ENCODE measurements at places on chromosomes 7 and 10.

GRCh38 chr10:12480440-12480839, 131.1 kb downstream of the CAMK1D start:
- no peak for DNase-seq

GRCh38 chr7:129845972-129846327, 106.8 kb downstream of the UBE2H start:
- DNase-seq = no peak

DNA sequence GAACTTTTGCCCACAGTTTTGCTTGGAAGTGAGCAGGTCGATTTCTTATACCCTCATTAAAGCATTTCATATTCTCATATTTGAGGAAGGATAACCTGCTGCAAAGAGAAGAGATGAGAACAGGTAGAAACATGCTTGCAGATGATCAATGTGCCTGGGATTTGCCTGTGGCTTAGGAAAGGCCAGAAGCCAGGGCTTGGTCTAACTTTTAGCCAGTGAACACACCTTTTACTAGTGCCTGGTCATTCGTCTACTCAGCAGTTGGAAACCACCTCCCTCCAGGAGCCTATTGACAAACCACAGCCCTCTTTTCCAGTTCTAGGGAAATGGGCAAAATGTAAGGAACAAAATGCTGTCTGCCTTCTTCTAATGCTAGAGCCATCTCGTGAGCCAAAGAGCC, 518.3 kb downstream of the ADRA2A start:
- DNase-seq = no peak

- DNase-seq = no peak
These were observed 112.2 kb downstream of the SVOPL start for GRCh38 chr7:138588986-138589385.

DNA sequence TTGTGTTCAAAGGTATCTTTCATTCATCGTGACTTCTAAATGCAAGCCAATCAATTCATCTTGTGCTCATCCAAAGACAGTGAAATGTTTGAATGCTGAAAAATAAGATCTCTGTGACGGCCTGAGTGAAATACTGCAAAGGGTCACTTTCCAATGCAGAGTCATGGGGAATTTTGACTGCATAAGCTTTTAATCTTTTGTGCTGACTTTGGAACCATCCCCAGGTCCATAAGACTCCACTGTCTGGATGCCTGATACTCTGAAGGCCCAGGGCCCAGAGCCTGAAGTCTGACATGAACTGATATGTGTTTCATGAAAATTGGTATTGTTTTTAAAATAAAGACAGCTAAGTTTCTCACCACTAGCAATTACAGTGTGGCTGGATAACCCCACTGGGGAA, 39.0 kb downstream of the PPP1R3C start:
- no peak for DNase-seq

All from putamen (tissue), 1 donor.